ENCODE measurements at places on chromosomes 7 and 10. TPM values are rescaled to one million over a fixed set of nuclear protein-coding genes. Genes with fewer than 3 reads are reported as not detected.

DNA sequence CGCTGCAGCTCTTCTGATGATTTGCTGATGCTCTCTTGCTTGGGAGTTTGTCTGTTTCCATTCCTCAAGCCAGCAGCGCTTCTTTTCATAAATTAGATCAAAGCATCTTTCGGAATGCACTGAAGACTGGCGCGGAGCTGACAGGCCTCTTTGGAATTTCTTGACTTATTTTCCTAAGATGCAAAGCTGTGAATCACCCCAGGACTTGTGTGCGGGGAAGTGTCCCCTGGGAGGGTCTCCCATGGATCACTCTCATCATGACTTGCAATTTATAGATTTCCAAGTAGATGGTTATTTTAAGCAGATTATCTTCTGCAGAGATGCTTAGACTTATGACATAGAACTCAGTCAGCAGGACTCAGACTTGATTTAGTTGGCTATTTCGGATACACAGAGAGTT lies 467.2 kb downstream of the TCERG1L start:
- no peak for DNase-seq
- H3K27me3 ChIP-seq, result no peaks in the 10 kb centered on the region
- H3K27ac ChIP-seq, result no peak overlapping the region
- no peaks in the 10 kb centered on the region for H3K4me1 ChIP-seq

GRCh38 chr7:35792873-35793489 lies 7.9 kb upstream of the SEPTIN7 start:
- no peaks in the 10 kb centered on the region for H3K27me3 ChIP-seq
- no peak overlapping the region for H3K4me3 ChIP-seq
- H3K4me1 ChIP-seq, result peaks cover 6% of the 10 kb centered on the region

DNA sequence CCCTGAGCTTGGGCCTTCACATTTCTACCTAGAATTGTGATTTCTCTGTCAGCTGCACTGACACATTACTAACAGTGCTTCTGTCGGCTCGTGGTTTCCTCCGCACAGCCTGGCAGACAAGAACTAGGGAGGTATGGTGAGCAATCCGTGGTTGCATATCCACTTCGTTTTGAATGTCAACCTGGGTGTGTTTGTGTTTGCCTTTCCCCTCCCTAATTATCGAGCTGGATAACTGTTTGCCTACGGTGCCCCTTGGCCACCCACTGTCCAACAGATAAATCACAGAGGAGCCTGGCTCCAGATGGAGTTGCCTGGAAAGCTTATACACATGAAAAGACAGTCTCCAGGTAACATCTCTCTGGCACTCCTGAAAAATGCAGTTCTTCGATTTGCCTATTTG lies 228.8 kb downstream of the TRIL start:
- H3K4me3 ChIP-seq, result no peak overlapping the region
- 0 out of 3 replicates have a peak, but pooled peaks cover 5% of the 10 kb centered on the region for H3K27me3 ChIP-seq
- no peaks in the 10 kb centered on the region for H3K36me3 ChIP-seq
- no peaks in the 10 kb centered on the region for H3K4me1 ChIP-seq

- no peak for DNase-seq
- H3K4me1 ChIP-seq, result no peaks in the 10 kb centered on the region
- no peaks in the 10 kb centered on the region for H3K27me3 ChIP-seq
- no peak overlapping the region for H3K27ac ChIP-seq
- H3K36me3 ChIP-seq, result no peaks in the 10 kb centered on the region
These were observed 52.2 kb downstream of the KMT2C start for GRCh38 chr7:152383341-152384234.

DNA sequence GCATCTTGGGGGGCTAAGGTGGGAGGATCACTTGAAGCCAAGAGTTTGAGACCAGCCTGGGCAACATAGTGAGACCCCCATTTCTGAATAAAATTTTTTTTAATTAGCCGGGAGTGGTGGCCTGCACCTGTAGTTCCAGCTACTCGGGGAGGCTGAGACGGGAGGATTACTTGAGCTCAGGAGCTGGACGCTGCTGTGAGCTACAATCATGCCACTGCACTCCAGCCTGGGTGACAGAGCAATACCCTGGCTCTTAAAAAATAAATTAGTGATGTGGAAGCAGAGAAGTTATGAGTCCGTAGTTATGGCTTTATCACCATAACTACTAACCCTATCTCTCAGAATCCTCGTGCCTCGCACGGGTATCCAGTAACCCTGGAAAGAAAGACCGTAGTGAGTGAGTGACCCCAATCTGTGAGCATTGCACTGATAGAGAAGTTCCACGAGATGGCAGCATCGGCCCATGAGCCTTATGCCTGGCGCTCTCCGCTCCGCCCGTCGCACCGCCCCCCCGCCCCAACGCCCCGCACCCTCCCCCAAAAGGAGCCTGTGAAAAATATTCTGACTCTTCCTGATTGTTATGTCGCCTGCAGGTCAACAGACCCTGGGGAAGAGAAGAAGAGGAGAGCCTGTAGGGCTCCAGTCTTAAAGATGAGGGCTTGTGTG lies 4.9 kb upstream of the SLC29A3 start:
- H3K36me3 ChIP-seq, result no peaks in the 10 kb centered on the region
- H3K4me1 ChIP-seq, result 0 out of 2 replicates have a peak, but pooled peaks cover 5% of the 10 kb centered on the region
- no peak for DNase-seq
- H3K4me3 ChIP-seq, result no peak overlapping the region
- H3K27me3 ChIP-seq, result peaks cover 1% of the 10 kb centered on the region

DNA sequence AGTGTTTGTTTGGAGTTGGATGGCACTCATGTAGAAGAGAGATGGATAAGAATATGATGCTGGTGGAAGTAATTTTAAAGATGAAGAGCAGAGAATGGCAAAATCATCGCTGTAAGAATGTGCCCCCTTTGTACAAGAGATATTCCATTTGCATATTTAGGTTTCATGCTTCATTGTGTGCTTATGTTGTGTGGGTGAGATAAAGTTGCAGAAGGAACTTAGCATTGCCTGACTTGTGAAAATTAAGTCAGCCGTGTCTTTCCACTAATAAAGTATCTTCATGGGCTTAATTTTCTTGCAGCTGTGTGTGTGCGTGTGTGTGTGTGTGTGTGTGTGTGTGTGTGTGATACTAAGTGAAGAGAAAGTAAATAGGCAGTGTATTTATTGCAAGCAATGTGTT lies 381.9 kb downstream of the OTUD1 start:
- no peaks in the 10 kb centered on the region for H3K27me3 ChIP-seq
- H3K4me1 ChIP-seq, result no peaks in the 10 kb centered on the region
- no peak overlapping the region for H3K27ac ChIP-seq
- no peaks in the 10 kb centered on the region for H3K36me3 ChIP-seq
- DNase-seq, result no peak

- peak overlapping the region; percentile 53 for H3K4me3 ChIP-seq
- H3K4me1 ChIP-seq, result peaks cover 67% of the 10 kb centered on the region
- H3K27me3 ChIP-seq, result no peaks in the 10 kb centered on the region
- no peaks in the 10 kb centered on the region for H3K36me3 ChIP-seq
These were observed 154.0 kb upstream of the C7orf33 start for GRCh38 chr7:148436571-148436970.

- DNase-seq, result no peak
- H3K4me1 ChIP-seq, result peaks cover 7% of the 10 kb centered on the region
- H3K36me3 ChIP-seq, result no peaks in the 10 kb centered on the region
- H3K27me3 ChIP-seq, result no peaks in the 10 kb centered on the region
These were observed 17.0 kb downstream of the ITIH5 start for GRCh38 chr10:7649673-7650300.

GRCh38 chr10:124092860-124093773 lies at the start of gene CHST15:
Gene CHST15 (minus strand): TSS chr10:124093598. CDS start chr10:124046212, 47,386 bp downstream.
- H3K27me3 ChIP-seq, result peaks cover 36% of the 10 kb centered on the region
- H3K36me3 ChIP-seq, result peaks cover 2% of the 10 kb centered on the region
- peak; percentile 86 for DNase-seq
- H3K4me1 ChIP-seq, result peaks cover 76% of the 10 kb centered on the region

DNA sequence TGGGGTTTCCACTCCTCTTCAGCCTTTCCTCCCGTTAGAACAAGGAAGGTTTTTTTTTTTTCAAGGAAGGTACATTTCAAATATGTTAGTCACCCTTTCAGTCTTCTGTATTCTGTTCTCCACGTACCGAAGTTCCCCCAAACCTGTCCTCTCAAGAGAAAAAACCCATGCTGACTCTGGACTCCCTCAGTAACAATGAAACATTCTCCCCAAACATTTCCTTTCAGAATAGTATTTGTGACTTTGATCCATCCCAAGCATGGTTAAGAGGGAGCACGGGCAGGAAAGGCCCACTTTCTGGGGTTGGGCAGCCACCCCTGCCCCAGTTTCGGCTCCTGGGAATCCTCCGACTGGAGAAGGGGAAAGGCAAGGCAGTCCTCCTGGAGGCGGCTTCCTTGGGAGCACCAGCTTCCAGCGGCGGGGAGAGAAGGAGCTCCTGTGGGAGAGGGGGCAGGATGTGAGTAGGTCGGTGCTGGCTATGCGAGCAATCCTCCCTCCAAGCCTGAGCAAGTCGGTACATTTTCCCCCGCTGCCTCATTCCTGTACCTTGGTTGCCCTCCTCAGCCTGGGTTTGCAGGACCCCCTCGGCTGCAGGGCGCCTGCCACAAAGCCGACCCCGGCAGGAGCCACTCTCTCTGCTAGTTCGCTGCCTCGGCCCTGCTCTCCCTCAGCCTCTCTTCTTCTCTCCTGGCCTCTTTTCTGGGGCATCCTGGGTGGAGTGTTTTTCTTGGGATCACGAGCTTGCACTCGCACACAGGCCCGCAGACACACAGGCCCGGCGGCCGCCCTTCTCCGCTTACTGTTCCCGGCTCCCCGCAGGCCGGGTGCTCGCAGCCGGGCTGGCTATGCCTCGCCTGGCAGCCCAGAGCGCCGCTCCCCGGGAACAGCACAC lies 2.1 kb upstream of the HOXA1 start:
- peaks cover 12% of the 10 kb centered on the region for H3K4me1 ChIP-seq
- no peak overlapping the region for H3K27ac ChIP-seq
- H3K4me3 ChIP-seq, result no peak overlapping the region
- no peaks in the 10 kb centered on the region for H3K27me3 ChIP-seq
- H3K36me3 ChIP-seq, result no peaks in the 10 kb centered on the region

DNA sequence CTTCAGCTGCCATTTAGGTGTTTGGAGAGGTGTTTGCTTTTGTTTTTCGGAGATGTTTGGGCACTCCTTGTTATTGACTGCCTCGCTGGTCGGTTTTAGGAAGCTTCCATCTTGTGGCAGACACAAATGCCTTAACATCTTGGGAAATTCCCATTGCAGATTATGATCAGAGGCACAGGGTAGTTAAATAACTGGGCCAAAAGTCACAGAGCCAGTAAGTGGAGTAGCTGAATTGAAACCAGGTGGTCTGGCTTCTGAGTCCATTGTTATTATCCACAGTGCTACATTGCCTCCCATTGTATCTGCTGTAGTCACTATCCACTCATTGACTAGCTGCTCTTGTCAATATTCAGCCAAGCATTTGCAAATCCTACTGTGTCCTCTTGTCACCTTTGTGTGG lies 138.2 kb upstream of the PLPP4 start:
- no peak overlapping the region for H3K4me3 ChIP-seq
- peaks cover 6% of the 10 kb centered on the region for H3K27me3 ChIP-seq
- no peaks in the 10 kb centered on the region for H3K4me1 ChIP-seq

- no peaks in the 10 kb centered on the region for H3K36me3 ChIP-seq
- no peaks in the 10 kb centered on the region for H3K27me3 ChIP-seq
- H3K4me3 ChIP-seq, result no peak overlapping the region
- no peaks in the 10 kb centered on the region for H3K4me1 ChIP-seq
These were observed 134.2 kb upstream of the EFCAB10 start for GRCh38 chr7:105715528-105715927.

GRCh38 chr10:13335881-13336280 lies 12.2 kb downstream of the SEPHS1 start:
- H3K4me1 ChIP-seq, result no peaks in the 10 kb centered on the region
- H3K36me3 ChIP-seq, result peaks cover 52% of the 10 kb centered on the region
- H3K27me3 ChIP-seq, result no peaks in the 10 kb centered on the region
- H3K4me3 ChIP-seq, result no peak overlapping the region
- DNase-seq, result no peak

- no peaks in the 10 kb centered on the region for H3K36me3 ChIP-seq
- H3K27ac ChIP-seq, result no peak overlapping the region
- H3K4me1 ChIP-seq, result no peaks in the 10 kb centered on the region
- no peak overlapping the region for H3K4me3 ChIP-seq
- no peaks in the 10 kb centered on the region for H3K27me3 ChIP-seq
- DNase-seq, result no peak
These were observed 984.4 kb upstream of the AUTS2 start for GRCh38 chr7:68613897-68614296.

- peak; percentile 84 for DNase-seq
- H3K4me1 ChIP-seq, result peaks cover 21% of the 10 kb centered on the region
- H3K27me3 ChIP-seq, result peaks cover 6% of the 10 kb centered on the region
- peak overlapping the region; percentile 15 for H3K4me3 ChIP-seq
- H3K27ac ChIP-seq, result peak overlapping the region; percentile 75
These were observed 145.2 kb downstream of the FRMD4A start for GRCh38 chr10:14185316-14186045.

DNA sequence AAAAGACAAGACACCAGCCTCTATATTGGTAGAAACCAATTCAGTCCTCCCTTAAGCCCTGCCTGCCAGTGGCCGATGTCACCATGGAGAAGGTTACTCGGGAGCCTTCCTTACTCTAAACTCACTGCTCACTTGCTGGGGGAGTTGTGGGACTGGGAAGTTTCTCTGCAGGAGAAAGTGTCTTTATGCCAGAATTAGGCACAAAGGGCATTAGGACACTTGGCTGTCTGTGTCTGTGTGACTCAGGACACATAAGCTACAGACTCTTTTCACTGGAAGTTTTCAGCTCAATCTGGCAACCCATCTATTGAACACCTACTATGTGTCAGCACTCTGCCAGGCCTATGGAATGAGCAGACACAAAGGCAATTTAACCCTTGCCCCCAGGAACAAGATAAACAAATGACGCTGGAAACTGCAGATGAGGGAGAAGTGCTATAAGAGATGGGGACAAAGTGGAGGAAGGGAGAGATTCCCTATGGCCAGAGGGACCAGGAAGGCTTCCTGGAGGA lies 49.5 kb upstream of the CACUL1 start:
- no peak for DNase-seq
- 0 out of 2 replicates have a peak, but pooled peaks cover 2% of the 10 kb centered on the region for H3K27me3 ChIP-seq
- no peaks in the 10 kb centered on the region for H3K4me1 ChIP-seq
- no peak overlapping the region for H3K27ac ChIP-seq

DNA sequence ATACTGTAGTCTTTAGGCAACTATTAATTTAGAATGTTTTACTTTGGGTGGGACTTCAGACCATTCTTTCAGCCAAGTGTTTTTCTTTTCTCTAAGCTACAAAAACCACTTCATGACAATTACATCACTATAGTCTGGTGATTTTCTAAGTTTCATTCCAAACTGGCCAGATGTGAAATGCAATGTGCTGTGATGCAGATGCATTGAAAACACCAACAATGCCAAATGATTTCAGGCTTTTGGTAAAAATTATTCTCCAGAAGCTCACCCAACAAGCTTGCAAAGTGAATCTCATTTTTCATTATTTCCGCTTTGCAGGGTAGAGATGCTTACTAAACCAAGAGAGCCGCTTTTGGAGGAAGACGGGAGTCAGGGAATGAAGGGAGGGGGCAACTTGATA lies 118.4 kb upstream of the ANK3 start:
- H3K4me1 ChIP-seq, result no peaks in the 10 kb centered on the region
- DNase-seq, result no peak
- H3K36me3 ChIP-seq, result no peaks in the 10 kb centered on the region
- H3K4me3 ChIP-seq, result no peak overlapping the region
- H3K27ac ChIP-seq, result no peak overlapping the region
- H3K27me3 ChIP-seq, result no peaks in the 10 kb centered on the region

- H3K27ac ChIP-seq, result no peak overlapping the region
- DNase-seq, result no peak
- peaks cover 38% of the 10 kb centered on the region for H3K4me1 ChIP-seq
These were observed 67.0 kb downstream of the MAP3K8 start for GRCh38 chr10:30500963-30501504.

GRCh38 chr10:106436123-106436715 lies 728.3 kb downstream of the SORCS1 start:
- no peak overlapping the region for H3K4me3 ChIP-seq
- H3K27ac ChIP-seq, result no peak overlapping the region
- no peaks in the 10 kb centered on the region for H3K4me1 ChIP-seq
- H3K36me3 ChIP-seq, result no peaks in the 10 kb centered on the region
- no peak for DNase-seq

PDLIM1 gene
- 123 TPM for total RNA-seq

MKX gene
- not detected for total RNA-seq

CRTAC1 gene
- not detected for total RNA-seq

PPP1R3C gene
- total RNA-seq, result 18.7 TPM

KLF14 gene
- not detected for total RNA-seq

ARHGAP22 gene
- not detected for total RNA-seq
